Stimulated activated CD4-positive, alpha-beta T cell treated with anti-CD3 and anti-CD28 coated beads, Interleukin-4, amount 100 ng/mL, for 1 hour (primary cell): ENCODE measurements at places on chromosomes 6 and 20.

DNA sequence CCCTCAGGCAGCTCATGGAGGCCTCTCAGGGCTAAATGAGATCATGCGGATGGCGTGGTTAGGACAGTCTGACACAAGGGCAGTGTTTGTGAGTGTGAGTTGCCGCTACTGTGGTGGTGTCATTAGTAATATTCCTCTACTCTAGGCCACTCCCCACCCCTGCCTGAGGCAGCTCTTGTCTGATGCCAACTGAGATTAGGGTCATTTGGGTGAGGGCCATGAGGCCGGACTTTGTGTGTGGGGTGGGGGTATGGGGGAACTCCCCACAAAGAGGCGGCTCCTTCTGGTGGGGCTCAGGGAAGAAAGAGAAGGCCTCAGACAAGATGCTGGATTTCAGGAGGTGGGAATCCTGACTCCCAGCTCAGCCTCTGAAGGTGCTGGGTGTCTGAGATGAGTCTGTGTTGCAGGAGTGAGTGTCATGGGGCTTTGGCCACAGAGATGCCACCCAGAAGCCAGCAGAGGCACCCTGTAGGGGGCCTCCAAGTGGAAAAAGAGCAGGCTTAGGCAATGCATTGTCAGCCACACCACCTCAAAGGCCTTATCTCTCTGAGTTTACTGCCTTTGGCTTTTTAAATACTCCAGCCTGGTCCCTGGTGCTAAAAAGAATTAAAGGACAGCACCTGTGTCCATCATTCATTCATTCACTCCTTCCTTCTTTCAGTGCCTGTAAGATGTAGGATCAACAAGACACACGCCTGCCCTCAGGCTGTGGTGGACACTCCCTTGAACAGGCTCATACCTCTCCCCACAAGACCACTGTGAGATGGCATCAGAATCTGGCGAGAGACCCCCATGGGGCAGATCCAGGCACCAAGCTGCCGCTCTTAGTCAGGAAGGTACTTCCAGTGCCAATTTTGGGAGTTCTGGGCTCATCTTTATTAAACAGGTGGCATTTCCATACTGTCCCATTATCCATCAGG lies 175.2 kb downstream of the MRPL14 start:
- DNase-seq: no peak

DNA sequence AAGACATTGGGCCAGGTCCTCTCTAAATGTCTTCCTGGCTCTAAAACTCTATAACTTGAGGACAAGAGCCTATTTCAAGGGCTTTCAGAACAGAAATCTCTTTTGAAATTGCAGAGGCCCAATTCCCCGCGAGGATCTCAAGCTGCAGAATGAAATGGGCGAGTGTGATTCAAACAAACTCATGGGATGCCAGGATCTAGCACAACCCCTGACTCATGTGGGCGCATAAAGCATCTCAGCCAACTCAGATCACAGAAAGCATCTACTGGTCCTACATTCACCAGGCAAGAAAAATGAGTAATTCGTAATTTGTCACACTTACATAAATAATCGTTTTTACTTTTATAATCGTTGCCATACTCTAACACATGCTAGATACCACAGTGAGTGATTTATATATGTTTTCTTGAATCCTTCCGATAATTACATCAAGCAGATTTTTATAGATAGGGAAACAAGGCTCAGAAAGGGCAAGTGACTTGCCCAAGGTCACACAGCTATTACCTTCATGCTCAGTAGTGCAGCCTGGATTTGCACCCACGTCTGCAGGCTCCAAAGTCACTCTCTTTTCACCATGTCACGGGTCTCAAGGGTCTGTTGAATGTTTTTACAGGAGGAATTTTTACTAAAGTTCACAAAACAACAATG lies 26.2 kb downstream of the FOXF2 start:
- DNase-seq: no peak

DNA sequence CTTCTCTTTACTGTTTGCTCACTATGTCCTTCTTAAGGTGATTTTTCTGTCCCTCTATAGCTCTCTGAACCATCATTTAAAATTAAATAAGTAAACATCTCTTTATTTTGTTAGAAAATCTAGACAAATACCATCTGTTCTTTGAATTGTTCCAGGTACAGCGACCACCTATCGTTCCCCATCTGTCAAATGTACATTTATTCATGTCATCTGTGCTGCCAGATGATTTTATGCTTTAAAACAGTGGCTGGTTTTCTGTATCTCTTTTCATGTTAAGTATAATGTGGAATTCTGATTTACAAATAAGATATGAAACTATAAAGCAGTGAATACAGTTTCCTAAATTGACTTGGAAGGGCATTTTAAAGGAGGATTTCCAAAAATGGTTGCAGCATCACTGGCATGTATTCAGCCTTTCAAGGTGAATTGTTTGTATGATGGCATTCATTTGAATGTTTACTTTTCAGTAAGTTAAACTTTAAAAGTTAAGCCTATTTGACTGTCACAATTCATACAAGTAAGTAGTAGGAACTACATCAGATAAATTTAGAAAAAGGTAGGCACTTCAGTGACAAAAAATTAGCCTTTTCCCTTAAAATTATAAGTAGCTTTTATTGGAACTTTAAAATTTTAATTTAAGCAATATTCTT lies 92.6 kb upstream of the CLVS2 start:
- no peak for DNase-seq

DNA sequence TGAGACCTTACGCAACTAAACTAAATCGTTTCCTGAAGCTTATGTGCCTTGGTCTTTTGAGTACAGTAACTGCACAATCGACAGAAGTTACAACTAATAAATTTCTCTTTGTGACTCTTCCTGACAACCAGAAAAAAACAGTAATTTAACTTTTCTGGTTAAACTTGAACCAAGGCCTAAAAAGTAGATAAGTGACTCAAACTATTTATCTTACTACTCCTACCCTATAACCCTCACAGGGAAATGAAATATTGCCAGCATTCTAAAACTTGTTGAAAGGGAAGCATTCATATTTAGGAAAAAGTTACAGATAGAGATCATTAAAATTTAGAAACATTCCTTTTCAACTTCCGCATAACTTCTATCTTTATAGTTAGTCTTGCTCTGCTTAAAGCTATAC lies 1034.4 kb downstream of the EYS start:
- DNase-seq: no peak

- no peak for DNase-seq
Measured at GRCh38 chr20:47126709-47127108, 229.8 kb downstream of the ZMYND8 start.

DNA sequence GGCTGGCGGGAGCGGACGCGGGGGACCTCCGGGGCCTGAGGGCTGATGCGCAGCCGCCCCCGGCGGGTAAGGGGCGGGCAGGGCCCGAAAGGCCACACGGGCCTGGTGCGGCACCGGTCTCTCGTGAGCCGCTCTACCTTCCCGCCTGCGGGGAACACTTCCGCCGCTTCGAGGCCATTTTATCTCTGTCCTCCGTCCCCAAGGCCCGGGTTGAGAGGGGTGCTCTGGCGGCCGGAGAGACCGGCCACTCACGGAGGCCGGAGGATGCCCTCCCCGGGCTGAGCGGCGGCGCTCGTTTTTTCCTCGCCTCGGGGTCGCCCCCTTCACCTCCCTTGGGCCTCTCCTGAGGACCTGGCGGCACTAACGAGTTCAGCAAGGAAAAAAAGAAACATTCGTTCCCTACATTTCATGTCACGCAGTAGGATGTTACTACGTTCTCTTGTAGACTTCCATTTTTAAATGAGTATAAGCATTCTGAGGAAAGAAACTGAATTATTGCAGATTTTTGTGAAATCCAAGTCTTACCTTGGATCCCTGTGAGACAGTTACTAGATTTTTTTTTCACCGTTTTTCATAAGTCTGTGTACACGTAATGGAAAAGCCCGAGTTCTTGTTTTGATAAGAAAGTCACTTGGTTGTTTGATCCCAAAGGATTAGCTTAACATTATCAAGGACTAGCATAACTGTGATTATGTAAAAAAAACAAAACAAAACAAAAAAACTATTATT lies 575 bp downstream of the WTAP start:
- no peak for DNase-seq

- no peak for DNase-seq
Measured at GRCh38 chr20:63140514-63141433, 75.2 kb downstream of the YTHDF1 start.

DNA sequence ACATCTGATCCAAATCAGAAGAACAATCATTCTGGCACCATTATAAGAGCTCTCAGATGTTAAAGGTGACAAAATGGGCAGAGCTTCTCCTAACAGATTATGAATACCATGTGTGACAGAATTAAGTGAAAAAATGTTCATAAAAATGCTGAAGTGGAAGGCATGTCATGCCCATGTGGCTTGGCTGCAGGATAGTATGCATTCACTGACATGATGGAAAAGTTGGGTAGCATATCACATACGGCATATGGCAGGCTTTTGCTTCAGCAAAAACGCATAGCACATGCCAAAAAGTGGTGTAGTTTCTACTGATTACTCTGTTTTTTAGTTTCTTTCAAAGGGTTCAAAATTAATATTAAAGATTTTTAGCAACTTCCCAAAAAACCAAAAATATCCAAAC lies 731.5 kb upstream of the EPHA7 start:
- no peak for DNase-seq

- DNase-seq: no peak
Measured at GRCh38 chr20:14498772-14499171, 161.4 kb upstream of the FLRT3 start.

GRCh38 chr6:56618050-56618449 lies 24.6 kb downstream of the DST start:
- DNase-seq: no peak

DNA sequence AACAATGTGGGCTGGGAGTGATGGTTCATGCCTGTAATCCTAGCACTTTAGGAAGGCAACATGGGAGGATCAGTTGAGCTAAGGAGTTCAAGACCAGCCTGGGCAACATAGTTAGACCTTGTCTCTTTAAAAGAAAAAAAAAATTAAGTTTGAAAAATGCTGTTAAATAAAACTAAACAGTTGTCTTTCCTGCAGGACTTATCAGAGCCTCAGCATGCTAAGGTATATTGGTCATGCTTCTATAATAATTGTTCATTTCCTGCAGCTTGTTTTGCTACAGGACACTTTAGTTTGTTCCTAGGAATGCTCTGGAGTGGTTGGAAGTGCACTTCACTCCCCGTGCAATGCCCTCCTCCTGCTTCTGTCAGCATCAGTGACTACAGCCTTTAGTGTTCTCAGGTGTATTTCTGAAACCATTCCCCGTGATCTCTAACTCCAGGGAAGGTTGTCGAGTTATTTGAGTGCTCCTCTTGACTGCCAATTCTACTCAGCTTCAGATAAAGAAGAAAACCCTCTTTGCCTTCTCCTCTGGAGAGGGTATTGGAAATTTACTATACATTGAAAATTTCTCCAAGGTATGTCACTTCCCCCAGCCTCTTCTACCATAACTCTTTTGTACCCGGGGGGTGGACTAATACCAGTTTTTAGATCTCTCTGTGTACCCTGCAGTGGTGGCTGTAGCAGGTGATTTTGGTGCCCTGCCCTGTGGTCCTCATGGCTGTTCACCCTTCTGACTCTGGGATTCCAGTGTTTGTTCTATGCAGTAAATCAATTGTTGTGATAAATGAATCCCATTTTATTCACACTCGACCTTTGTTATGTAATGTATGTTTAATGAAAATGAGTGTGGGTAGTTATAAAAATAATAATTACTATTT lies 33.8 kb downstream of the NHLRC1 start:
- no peak for DNase-seq

DNA sequence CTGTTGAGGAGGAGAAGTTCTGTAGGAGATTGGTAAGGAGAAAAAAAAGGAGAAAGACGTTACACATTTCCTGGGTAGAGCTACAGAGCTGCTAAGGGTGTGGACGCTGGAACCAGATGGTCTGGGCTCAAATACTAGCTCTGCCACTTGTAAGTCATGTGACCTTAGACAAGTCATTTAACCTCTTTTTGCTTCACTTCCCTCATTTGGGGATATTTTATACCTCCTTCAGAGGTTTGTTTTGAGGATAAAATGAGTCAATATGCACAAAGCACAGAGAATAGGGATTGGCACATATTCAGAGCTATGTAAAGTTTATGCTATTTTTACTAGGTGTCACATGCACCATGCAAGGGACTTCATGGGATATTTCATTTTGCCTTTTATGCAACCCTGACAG lies 708.8 kb downstream of the DHX35 start:
- no peak for DNase-seq

- DNase-seq: no peak
Measured at GRCh38 chr20:11810311-11811083, 107.2 kb upstream of the BTBD3 start.

DNA sequence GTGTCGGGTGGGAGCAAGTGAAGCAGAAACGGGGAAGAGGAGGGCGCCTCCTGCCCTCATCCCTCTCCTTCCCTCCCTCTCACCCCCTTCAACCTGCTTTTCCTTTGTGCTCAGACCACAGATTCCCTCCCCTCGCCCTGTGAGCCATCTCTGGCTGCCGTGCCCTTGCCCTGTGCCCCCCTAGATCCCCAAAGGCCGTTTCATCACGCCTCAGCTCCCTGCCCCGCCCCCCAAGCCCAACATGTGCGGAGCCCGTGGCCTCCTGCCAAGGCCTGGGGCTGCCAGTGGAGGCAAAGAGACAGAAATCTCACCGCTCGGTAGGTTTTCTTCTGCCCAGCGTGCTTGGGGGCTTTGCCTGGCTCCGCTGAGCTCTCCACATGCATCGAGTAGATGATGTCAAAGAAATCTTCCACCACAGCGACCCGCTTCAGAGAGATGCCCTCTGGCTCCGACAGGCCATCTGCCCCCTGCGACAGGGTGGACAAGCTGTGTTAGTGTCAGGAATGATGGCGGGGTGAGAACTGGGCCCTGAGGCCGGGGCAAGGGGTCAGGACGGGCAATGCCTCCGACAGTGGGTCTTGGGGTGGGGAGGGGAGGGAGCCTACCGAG lies 57.6 kb downstream of the NOL4L start:
- peak; percentile 47 for DNase-seq

DNA sequence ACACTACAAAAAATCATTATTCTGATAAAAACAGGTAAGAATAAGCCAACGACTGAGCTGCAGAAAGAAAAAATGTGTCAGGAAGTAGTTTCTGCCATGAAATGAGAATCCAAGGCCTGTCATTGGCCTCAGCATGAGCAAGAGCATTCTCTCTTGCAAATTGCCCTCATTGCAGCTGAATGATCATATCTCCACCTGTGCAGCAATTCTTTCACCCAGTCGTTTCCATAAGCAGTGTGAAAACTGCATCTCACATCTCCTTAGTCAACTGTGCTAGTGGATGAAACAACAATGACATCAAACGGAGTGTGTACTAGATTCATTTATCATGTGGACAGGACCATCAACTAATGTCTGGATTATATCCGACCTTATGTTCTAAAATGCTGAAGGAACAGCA lies 88.2 kb upstream of the STXBP5 start:
- DNase-seq: no peak

- DNase-seq: no peak
Measured at GRCh38 chr6:106906232-106906631, 68.3 kb downstream of the CD24 start.

- DNase-seq: no peak
Measured at GRCh38 chr6:68760941-68761676, 126.0 kb downstream of the ADGRB3 start.

DNA sequence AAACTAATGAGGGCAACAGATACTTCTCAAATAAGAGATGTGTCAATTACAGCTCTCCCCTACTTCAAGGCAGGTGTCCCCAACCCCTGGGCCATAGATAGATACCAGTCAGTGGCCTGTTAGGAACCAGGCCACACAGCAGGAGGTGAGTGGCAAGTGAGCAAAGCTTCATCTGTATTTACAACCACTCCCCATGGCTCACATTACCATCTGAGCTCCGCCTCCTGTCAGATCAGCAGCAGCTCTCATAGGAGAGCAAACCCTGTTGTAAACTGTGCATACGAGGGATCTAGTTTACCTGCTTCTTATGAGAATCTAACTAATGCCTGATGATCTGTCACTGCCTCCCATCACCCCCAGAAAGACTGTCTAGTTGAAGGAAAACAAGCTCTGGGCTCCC lies 422.1 kb downstream of the GJA1 start:
- DNase-seq: no peak
